ENCODE measurements at places on chromosomes 2 and 18.

DNA sequence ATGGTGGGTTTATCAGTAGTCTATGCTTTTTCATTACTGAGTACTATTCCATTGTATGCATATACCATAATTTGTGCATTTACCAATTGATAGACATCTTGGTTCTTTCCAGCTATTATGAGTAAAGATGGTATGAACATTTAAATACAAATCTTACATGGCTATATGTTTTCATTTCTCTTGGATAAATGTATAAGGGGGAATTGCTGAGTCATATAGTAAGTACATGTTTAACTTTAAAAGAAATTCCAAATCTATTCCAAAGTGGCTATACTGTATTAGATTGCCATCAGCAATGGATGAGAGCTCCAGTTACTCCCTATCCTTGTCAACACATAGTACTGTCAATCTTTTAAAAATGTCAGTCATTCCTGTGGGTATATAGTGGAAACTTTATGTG is 243.9 kb downstream of the CDCA7 start:
- no peaks in the 10 kb centered on the region for H3K4me1 ChIP-seq
- no peak overlapping the region for H3K4me3 ChIP-seq
- no peaks in the 10 kb centered on the region for H3K27me3 ChIP-seq
- H3K27ac ChIP-seq = no peak overlapping the region
- no peak for DNase-seq

GRCh38 chr2:49167131-49167530 is 12.8 kb upstream of the FSHR start:
- H3K27ac ChIP-seq = no peak overlapping the region
- no peaks in the 10 kb centered on the region for H3K36me3 ChIP-seq
- no peaks in the 10 kb centered on the region for H3K27me3 ChIP-seq
- no peak for DNase-seq
- no peak overlapping the region for H3K4me3 ChIP-seq

- no peaks in the 10 kb centered on the region for H3K4me1 ChIP-seq
- H3K4me3 ChIP-seq = no peak overlapping the region
- H3K27me3 ChIP-seq = no peaks in the 10 kb centered on the region
- H3K36me3 ChIP-seq = no peaks in the 10 kb centered on the region
- no peak for DNase-seq
- no peak overlapping the region for H3K27ac ChIP-seq
Observed at GRCh38 chr2:222105046-222105445, 193.8 kb downstream of the PAX3 start.

GRCh38 chr2:125364192-125364983 is 1291.6 kb upstream of the GYPC start:
- H3K4me3 ChIP-seq = no peak overlapping the region
- H3K36me3 ChIP-seq = no peaks in the 10 kb centered on the region
- H3K27me3 ChIP-seq = no peaks in the 10 kb centered on the region
- DNase-seq = no peak

DNA sequence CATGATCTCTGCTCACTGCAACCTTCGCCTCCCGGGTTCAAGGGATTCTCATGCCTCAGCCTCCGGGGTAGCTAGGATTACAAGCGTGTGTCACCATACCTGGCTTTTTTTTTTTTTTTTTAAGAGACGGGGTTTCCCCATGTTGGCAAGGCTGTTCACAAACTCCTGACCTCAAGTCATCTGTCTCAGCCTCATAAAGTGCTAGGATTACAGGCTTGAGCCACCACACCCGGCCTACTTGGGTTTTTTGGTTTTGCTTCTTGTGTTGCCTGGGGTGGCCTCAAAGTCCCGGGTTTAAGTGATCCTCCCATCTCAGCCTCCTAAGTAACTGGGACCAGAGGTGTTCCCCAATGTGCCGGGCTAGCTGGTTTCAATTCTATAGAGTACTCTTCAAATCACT is 64.6 kb downstream of the NAPG start:
- H3K4me3 ChIP-seq = no peak overlapping the region
- DNase-seq = no peak
- no peak overlapping the region for H3K27ac ChIP-seq
- no peaks in the 10 kb centered on the region for H3K27me3 ChIP-seq
- H3K36me3 ChIP-seq = no peaks in the 10 kb centered on the region
- no peaks in the 10 kb centered on the region for H3K4me1 ChIP-seq

DNA sequence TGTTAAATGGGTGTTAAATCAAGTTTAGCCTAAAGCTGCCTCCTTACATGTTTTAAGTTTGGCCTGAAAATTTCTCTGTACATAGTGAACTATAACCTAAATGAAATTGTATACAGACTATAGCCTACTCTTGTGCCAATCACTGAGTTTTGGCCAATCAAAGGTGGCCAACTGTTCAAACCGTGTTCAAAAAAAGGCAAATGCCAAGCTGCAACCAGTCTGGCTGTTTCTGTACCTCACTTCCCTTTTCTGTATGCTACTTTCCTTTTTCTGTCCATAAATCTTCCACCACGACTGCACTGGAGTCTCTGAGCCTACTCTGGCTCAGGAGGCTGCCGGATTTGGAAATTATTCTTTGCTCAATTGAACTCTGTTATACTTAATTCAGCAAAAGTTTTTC is 121.0 kb downstream of the SPOPL start:
- H3K4me3 ChIP-seq = no peak overlapping the region
- H3K27ac ChIP-seq = no peak overlapping the region
- DNase-seq = no peak
- H3K36me3 ChIP-seq = no peaks in the 10 kb centered on the region
- H3K27me3 ChIP-seq = peaks cover 4% of the 10 kb centered on the region

Measured in CD4-positive, alpha-beta T cell (primary cell).